Brain microvascular endothelial cell (primary cell): ENCODE measurements at places on chromosomes 7 and 10.

GRCh38 chr7:43294080-43294630 lies 181.7 kb downstream of the HECW1 start:
- peak; percentile 88 for DNase-seq

DNA sequence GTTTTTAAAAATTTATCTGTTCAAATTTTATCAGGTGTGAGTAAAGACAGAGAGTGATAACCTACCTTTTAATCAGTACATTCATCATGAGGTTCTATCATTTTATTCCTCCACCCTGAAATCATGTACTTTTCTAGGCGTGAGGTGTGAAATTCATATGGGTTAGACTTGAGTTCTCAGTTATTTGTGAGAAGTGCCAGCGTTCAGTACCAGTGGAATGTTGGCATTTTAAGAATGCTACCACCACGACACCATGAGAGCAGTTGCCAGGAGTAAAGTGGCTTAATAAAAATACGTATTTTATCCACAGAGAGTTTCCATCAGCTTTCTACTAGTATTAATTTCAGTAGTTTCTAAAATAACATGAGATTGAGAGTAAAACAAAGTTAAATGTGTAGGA lies 104.1 kb upstream of the FERD3L start:
- peak; percentile 24 for DNase-seq

DNA sequence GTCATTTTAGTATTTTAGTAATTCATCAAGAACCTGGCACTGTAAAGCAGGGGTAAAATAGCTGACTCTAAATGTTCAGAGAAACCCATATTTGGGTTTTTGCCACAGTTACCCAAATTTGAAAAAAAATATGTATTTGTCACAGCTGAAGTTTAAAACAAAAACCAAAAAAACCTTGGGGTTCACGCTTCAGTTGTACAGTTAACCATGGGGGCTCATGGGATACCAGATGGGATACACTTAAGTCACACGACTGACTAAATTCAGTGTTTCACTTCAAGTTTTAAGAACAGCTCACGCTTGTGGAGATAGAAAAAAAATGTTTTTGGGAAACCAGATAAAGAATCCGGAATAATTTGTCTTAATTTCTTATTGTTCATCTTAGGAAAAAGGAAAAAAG lies 2.1 kb downstream of the ARL3 start:
- no peak for DNase-seq

- no peak for DNase-seq
Observed at GRCh38 chr10:33478089-33478674, 143.7 kb upstream of the NRP1 start.

DNA sequence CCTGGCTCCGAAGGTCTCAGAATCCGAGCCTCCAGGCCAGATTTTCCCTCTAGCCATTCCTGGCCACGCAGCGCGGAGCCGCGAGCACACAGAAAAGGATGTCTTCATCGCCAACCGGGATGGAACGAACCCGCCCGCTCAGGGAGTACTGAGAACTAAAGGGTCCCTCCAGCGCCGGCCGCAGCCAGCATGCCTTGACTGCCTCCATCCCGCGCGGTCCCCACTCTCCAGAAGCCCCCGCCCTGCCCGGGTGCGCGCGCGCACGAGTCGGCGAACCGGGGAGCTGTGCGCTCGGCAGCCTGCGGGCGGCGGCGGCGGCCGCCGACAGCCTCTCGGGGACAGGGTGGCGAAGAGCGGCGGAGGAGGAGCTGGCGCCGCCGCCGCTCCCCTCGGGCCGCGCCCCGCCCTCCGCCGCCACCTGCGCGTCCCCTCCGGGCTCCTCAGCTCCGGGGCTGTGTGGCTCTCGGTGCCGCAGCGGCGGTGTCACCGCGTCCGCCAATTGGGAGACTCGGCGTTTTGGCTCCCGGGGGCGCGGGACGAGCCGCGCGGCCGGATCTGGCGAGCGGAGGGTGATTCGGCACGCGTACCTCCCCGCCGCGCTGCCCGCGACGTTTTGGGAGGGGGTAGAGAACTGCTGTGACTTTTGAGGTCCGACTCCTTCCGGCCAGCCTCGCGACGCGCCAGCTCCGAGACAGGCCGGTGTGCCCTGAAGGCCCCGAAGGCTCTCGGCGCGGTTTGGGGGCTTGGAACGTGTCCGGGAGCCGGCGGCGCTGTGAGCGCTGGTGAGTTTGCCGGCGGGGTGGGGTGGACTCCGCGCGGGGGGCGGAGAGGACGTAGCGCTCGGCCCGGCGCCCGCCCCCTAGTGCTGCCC lies 453 bp upstream of the GALNT17 start:
- DNase-seq: peak; percentile 2

DNA sequence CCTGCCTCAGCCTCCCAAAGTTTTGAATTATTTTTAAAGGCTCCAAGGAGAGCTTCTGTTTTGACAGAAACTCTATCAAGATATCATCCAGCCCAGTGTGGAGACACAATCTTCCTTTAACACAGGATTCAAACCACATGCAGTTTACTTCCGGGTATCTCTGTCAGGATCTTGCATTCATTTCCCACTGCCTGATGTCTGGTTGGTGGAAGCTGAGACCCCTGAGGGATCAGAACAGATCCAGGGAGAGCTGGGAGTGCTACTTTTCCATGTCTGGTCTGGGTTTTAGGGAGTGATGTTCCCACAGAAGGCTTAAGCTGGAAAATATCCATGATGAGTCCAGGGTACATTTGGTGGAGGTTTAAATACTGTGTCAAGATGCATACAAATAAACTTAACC lies 16.7 kb downstream of the PTPRE start:
- no peak for DNase-seq

GRCh38 chr7:145543242-145543641 lies 573.4 kb upstream of the CNTNAP2 start:
- no peak for DNase-seq

DNA sequence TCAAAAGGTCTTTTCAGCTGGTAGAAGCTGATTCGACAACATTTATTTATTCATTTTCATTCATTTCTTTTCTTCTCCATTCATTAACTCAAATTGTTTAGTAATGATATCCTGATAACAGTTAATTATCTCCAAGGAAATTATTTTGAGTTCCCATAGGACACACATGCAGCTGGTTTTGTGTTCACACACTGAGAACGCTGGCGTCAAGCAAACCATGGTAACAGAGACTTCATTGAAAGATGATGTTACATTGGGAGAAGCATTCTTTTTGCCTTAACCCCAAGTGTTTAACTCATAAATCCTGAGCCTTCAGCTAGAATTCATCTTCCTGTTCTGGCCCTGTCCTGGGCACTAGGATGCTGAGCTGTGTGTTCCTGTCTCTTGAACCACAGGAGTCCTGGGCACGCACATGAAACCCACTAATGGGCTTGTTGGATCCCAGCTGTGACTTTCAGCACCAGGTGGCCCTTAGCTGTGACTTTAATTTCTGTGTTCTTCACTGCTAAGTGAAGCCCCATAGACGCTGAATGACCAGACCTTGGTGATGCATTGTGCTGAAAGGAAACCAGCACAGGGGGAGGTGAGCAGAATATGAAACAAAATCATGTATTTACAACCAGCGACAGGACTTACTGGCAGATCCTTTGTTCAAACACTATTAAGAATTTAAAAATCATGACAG lies 121.5 kb upstream of the PRSS58 start:
- no peak for DNase-seq

GRCh38 chr10:110363572-110364411 lies 59.1 kb upstream of the SMNDC1 start:
- no peak for DNase-seq

GRCh38 chr7:99614495-99614894 lies 2.3 kb upstream of the ZSCAN25 start:
- DNase-seq: no peak

DNA sequence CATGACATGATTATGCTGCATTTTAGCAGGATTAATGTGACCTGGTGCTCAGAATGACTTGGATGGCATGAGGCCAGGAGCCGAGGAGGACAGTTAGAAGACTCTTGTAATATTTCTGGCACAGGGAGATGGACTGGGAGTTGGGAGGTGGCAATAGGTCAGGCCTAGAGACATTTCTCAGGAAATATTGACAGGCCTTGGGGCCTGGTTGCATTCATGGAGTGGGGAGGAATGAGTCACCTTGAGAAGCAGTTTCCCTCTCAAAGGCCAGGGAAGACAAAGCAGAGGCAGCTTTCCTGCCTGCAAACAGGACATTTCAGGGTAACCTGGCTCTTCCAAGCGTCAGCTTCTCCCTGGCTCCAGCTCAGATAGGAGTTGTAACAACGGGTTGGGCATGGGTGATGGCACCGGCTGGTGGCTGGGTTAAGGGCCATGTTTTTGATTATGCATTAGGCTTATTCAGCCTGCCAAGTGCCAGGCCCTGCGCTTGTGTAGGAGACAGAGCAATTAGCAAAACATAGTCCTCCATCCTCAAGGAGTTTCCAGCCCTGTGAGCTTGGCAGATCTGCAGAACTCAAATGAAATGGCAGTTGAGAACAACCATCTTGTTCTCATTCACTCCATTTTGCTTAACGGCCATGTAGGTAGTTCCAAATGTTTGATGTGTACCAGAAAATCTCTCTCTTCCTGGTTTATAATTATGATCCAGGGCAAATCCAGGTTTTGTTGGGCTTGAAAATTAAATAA lies 38.2 kb downstream of the HK1 start:
- peak; percentile 23 for DNase-seq

DNA sequence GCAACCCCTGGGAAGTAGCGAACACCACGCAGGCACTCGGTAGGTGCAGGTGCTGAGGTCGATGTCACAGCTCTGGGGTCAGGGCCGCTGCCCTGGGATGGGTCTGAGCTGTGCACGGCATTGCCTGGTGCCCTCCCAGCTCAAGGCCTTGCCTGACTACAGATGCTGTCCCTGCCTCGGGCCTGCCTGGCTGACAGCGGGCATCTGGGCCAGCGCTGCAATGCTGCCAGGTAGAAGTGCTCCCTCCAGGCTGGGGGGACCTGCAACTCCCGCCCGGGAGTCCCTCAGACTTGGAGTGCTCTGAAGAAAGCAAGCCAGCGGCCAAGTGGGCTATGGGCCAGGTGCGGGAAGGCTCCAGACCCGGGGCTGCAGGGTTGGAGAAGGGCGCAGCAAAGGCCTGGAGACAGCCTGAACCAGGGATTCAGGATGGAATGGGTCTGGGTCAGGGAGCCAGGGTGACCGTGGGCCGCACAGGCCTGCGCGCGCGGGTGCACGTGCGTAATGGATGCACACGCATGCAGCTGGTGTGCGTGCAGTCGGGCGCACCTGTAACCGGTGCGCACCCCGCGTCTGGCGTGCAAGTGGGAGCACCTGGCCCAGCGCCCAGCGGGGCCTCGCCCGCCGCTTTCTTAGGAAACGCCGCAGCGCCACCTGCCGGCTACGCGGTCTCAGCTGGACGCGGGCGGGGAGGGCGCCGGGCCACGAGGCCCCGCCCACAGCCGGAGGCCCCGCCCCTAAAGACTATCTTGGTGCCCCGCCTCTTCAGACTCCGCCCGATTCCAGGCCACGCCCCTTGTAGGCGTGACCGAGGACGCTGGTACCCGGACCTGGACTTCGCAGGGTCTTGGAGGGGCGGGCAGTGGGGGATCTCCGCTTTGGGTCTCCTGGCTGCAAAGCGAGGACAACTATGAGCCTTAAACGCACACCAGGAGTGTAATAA lies 46.7 kb downstream of the MICALL2 start:
- DNase-seq: peak; percentile 71

- no peak for DNase-seq
Observed at GRCh38 chr7:103094102-103094501, 19.2 kb downstream of the ARMC10 start.

DNA sequence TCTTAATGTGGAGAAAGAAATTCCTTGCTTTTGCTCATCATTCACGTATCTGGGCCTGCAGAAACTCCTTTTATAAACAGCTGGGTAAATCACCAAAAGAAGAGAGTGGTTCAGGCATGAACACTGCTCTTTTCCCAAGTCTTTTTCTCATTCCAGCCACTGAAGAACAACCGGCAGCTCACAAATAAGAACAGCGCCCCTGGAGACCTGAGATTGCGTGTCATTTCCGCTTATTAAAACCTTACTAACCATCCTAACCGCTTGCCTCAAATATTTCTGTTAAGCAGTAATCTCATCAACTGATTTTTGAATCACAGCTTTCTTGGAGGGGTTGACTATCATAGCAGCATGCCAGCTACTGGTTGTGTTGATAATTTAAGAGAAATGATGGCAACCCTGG lies 213.0 kb upstream of the PLXNA4 start:
- DNase-seq: no peak

GRCh38 chr7:42250411-42250810 lies 13.4 kb upstream of the GLI3 start:
- DNase-seq: no peak

DNA sequence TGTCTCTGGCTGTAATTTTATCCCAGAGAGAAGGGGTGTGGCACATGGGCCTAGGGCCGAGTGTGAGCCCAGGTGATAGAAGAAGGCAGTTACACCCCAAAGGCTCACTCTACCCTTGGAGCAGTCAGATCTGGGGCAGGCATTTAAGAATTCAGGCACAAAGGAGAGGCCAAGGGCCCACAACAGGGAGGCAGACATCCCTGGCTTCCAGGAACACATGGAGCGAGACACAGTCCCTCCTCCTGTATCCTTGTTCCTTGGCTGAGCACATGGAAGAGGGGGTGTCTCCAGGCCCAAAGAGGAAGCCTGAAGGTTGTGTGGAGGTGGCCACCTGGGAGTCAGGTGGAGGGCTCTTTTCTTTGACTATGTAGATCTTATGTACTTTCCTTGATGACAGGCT lies 286.2 kb downstream of the RPS24 start:
- no peak for DNase-seq

DNA sequence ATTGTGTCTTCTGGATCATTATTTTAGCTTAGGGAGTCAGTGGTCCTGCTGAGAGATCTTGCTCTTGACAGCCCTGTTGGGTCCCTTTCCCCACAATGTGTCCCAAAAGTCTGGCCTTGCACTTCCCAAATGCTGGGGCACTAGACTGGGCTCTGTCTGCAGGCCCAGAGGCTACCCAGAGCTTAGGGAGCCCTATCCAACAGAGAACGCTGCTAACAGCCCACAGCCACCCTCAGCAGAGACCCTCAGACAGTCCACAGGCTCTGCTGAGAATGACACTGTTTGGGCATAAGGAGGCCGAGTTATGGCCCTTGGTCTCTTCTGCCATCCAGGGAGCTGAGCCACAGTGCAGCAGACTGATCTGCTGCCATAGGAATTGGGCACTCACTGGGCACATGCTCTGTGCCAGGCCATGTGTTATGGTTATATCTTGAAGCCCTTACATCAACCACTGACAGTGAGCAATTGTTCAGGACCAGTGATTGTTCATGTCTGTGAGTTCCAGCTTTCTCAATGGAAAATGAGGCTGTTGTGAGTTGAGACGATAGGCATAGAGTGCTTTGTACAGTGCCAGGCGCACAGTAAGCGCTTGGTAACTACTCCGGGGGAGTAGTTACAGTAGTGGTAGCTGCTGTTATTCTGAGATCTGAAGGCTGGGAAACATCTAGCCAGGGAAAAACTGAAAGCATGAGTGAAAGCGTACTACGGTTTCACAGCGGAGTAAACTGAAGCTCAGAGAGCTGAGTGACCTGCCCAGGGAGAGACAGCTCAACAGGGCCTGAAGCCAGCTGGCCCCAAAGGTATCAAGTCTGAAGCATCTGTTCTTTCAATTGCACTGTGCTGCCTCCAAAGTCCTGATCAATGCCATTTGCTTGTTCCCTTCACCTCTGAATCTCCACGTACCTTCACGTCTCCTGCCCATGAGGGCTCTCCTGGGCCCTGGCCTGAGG lies 77.6 kb upstream of the PRLHR start:
- DNase-seq: no peak

GRCh38 chr10:92914478-92915325 lies 66.4 kb downstream of the EXOC6 start:
- DNase-seq: peak; percentile 49
